Cardiac muscle cell (in vitro differentiated cells and primary cell): ENCODE measurements at places on chromosomes 12 and 14. TPM values are rescaled to one million over a fixed set of nuclear protein-coding genes. Genes with fewer than 3 reads are reported as not detected.

- DNase-seq: no peak
Measured at GRCh38 chr12:67795236-67795635, 146.7 kb downstream of the DYRK2 start.

- no peak for DNase-seq
Measured at GRCh38 chr14:74952697-74953484, 2.5 kb downstream of the PGF start.

GRCh38 chr12:78951803-78952551 is 87.4 kb downstream of the SYT1 start:
- no peak for DNase-seq

GRCh38 chr14:77097006-77097699 is 905 bp upstream of the CIPC start:
- no peak for DNase-seq

DNA sequence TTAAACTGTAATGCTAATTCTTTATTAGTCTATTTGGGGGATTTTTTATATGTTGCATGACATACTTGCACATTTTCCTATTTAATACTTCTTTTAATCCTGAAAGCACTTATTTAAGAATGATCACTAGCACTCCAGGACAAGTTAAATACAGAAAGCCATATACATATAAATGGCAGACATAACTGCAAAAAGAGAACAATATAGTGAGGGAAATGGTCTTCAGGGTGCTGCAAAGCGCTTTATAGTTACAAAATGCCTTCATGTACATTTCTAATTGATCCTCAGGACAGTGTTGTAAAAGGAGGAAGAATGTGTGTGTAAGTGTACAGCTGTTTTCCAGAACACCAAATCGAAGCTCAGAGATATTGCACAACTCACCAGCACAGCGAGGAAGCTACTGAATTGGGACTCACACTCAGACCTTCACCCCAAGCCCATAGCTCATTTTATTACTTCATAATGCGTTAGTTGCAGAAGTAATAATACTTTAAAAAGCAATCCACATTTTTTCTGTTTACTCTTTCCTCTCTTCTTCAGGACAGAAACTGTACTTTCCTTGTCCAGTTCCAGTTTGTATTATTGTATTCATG is 428.2 kb downstream of the RAD51B start:
- DNase-seq: no peak

- no peak for DNase-seq
Measured at GRCh38 chr12:86293682-86294240, 37.6 kb upstream of the MGAT4C start.

- no peak for DNase-seq
Measured at GRCh38 chr12:76830436-76830835, 48.4 kb downstream of the CSRP2 start.

- peak; percentile 3 for DNase-seq
Measured at GRCh38 chr12:71536939-71537622, 97.5 kb downstream of the LGR5 start.

DNA sequence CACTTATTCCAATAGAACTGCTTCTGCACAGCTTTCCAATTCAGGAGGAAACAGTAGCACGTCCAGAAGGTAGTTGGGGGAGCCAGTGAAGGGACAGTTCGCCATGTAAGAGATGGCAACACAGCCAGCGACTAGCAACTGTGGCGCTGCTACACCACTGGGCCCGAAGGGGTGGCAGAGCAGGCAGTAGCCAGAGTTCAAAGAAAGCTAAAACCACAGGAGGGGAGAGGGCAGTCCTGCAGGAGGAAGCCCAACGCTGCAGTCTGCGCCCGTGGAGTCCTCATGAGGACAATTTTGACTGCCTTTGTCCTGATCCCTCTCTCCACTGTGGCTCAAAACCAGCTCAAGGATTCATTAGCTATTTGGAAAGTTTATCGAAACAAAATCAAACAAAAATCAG is 591.2 kb downstream of the VRK1 start:
- DNase-seq: no peak

GRCh38 chr12:129762436-129762835 is 141.4 kb downstream of the TMEM132D start:
- DNase-seq: no peak

DNA sequence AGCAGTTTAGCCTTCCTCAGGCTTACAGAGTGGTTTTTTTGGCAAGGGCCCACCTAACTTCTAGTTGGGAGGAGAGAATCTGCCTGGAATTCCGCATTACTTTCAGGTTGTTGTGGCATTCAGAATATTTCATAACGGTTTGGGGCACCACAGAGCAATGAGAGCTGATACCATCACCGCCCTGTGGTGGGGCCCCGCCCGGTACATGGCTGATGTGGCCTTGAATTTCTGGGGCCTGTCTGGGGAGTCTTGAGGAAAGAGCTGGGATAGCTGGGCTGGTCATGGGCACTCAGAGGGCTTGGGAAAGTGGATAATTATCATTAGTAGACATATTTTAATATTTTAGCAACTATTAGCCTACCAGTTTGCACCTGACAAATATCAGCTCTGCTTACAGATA is 4.2 kb downstream of the TESPA1 start:
- no peak for DNase-seq

DNA sequence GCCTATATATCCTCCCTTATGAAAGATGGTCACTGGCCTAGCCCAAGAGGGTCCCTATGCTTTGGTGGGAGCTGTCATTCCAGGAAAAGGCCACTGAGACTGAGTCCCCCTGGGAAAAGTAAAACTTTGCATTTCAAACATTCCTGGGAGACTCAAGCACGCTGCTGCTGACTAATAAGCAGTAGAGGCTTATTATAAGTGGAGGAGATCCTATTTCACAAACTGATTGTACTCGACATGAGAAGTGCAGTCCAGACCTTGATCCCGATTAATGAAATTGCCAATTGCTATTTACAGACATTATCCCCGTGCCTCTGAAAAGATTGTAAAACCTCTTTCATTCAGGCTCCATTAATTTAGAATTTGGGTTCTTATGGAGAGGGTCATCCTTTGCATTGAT is 96.6 kb downstream of the EMP1 start:
- DNase-seq: no peak

DNA sequence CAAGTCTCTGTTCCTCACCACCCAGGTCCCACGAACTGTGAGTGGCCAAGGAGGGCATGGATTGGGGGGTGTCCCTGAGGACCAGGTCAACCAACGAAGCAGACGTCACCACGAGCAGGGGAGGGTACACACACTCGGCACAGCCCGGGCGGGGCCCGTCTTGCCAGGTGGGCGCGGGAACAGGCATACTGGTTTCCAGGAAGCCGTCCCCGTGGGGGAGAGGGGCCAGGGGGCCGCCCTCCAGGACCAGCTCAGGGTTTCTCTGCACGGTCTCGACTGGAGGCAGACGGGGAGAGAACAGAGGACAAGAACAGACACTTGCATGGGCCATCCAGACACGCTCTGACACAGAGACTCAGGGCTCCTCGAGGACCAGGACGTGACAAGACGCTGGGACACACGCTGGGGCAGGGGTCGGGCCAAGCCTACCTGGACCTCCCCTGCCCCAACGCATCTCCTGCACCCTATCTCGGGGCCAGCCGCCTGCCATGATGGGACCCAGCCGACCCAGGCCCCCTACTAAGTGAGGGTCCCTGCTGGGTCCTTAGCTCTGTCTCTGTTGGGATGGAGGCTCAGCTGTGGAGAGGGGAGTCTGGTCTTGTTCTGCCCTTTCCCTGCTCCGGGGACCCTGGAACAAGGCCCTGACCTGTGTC is 11.3 kb downstream of the ARL6IP4 start:
- no peak for DNase-seq

- DNase-seq: no peak
Measured at GRCh38 chr12:1173781-1174617, 183.0 kb downstream of the ERC1 start.

DNA sequence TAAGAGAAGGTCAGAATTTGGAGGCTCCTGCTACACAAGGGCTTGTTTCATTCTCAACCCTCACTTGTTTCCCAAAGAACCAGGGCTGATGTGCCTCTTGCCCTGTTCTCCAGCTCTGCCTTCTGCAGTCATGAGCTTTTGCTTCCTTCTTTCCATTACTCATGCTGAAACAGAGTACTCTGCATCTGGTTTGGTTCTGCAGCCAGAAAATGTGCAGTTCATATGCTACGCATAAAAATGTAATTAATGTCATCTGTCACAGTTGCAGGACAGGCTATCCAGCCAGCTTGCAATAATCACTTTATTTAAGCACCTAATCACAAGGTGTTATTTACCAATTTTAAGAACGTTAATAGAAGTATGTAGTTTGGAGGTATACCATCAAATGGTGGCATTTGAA is 150.2 kb downstream of the SRGAP1 start:
- no peak for DNase-seq

DNA sequence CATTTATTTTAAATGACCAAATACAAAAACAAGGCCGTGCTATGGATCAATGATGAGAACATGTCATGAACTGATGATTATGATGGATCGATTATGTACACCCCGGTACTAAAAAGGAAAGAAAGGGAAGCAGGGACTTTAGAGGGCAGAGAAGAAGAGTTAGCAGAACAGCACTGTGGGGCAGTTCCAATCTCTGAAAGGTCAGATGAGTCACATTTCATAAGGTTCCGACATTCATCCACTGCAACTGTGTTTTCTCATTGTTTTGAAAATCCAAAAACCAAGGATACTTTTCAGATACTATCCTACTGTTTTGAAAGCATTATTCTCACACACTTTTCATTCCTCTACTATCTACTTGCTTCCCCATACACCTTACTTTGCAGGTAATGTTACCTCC is 169.3 kb downstream of the STXBP6 start:
- DNase-seq: no peak

- peak; percentile 92 for DNase-seq
Measured at GRCh38 chr12:6927379-6928021, at the start of gene ATN1. Gene ATN1 (plus strand): TSS chr12:6927959. CDS start chr12:6934002, 6,043 bp downstream.

- no peak for DNase-seq
Measured at GRCh38 chr14:31578266-31578665, 17.1 kb downstream of the NUBPL start.

Gene PZP
- total RNA-seq: not detected in 2 replicates

Gene LRRC9
- total RNA-seq: 0.24 and 2.6 TPM in 2 replicates

Gene ABCC9
- total RNA-seq: 0.48 and 0.67 TPM in 2 replicates

Gene TBX3
- 69.4 and 87.5 TPM in 2 replicates for total RNA-seq

Gene RDH16
- total RNA-seq: 0.95 and 2.6 TPM in 2 replicates

Gene SMCO2
- total RNA-seq: not detected in 2 replicates

Gene ENDOU
- total RNA-seq: 0.24 and 0.53 TPM in 2 replicates

Gene SERPINA10
- total RNA-seq: not detected in 2 replicates

Gene APEX1
- 111 and 358 TPM in 2 replicates for total RNA-seq

Gene SELPLG
- total RNA-seq: 1.4 and 2.9 TPM in 2 replicates

Gene TMEM132C
- 1.8 and 3.9 TPM in 2 replicates for total RNA-seq

Gene STAB2
- under 0.01 and 0.03 TPM in 2 replicates for total RNA-seq

Gene MUCL1
- total RNA-seq: not detected in 2 replicates
